ENCODE measurements at places on chromosomes 11 and 22.

- DNase-seq = no peak
Observed at GRCh38 chr11:28461338-28461737, 353.1 kb downstream of the METTL15 start.

- DNase-seq = no peak
Observed at GRCh38 chr11:124746621-124747243, 5.3 kb downstream of the VSIG2 start.

DNA sequence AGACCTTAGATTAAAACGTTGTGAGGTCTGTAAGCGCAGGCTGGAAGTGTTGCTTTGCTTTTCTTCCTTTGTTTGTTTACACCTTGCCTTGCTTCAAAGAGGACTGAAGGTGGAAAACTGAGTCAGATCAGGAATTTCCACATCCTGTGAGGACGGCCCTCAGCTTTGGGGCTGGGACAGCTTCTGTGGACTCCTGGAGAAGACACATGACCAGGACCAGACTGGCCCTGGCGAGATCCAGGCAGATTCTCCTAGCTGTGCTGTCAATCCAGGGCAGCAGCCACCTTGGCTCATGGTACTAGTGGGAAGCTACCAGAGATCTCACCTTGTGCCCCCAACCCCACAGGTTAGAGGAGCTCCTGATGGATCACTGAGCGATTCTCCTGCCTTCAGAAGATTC lies 1461.9 kb downstream of the TBC1D22A start:
- DNase-seq = no peak

DNA sequence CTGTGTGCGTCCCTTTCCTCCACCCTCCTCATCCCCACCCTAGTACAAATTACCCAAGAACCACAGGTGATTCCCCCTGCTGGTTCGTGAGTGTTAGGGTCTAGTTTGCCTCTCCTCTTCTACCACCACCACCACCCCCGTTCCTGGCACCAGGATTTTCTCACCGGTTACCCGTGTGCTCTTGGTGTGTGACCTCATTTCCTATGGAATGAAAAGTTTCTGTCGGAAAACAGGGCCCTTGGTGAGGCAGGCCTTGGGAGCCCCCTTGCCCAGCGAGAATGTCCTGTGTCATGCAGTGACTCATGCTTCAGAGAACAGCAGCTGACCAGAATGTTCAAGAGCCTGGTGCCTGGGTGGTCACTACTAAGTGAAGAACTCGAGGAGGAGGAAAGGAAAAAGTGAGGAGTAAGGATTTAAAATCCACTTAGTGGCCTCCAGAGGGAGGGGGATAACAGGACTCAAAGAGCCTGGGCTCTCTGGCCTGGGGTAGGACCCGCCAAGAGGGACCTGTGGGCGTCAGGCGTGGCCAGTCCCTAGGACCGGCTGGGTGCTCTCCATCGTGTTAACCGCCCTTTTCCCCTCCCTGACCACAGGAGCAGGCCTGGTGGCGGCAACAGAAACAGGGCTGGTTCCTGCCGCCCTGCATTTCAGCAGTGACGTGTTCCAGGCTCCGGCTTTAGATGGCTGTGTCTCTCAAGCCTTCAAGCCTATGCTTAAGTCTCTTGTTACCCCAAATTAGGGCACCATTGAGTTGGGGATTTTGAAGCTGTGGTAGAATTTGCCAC lies 30.2 kb downstream of the C22orf31 start:
- DNase-seq = no peak

GRCh38 chr11:124340142-124340447 lies 20.1 kb upstream of the OR8D2 start:
- no peak for DNase-seq
